ENCODE measurements at places on chromosomes 1 and 21.

- DNase-seq = no peak
Observed at GRCh38 chr1:38745476-38746401, 113.8 kb downstream of the RRAGC start.

DNA sequence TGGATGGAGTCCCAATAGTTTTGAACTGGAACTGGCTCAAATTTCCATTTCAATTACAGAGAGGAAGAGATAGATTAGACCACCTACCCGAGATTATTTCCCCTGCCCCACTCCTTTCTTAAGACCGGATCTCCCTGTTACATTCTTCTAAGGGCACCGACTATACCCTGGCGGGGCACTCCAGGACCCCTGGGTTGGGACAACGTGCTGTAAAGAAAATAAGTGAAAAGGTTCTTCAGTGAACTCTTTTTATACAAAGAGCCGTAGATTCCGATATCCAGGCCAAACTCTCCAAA is 6.7 kb downstream of the NR5A2 start:
- no peak for DNase-seq

DNA sequence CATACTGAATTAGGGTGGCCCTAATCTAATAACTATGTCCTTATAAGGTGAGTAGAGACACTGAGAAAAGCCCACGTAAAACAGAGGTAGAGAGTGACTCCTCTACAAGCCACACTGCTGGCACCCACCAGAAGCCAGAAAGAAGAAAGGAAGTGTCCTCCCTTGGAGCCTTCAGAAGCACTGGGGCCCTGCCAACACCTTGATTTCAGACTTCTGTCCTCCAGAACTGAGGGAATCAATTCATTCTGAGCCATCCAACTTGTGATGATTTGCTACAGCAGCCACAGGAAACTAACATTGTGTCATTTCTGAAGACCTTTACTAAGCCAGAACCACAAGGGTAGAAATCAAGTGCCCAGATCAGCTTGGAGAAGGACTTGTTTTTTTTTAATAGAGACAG is 15.0 kb downstream of the GNB1 start:
- no peak for DNase-seq

- no peak for DNase-seq
Observed at GRCh38 chr1:46910790-46911189, 30.5 kb downstream of the CYP4A11 start.

DNA sequence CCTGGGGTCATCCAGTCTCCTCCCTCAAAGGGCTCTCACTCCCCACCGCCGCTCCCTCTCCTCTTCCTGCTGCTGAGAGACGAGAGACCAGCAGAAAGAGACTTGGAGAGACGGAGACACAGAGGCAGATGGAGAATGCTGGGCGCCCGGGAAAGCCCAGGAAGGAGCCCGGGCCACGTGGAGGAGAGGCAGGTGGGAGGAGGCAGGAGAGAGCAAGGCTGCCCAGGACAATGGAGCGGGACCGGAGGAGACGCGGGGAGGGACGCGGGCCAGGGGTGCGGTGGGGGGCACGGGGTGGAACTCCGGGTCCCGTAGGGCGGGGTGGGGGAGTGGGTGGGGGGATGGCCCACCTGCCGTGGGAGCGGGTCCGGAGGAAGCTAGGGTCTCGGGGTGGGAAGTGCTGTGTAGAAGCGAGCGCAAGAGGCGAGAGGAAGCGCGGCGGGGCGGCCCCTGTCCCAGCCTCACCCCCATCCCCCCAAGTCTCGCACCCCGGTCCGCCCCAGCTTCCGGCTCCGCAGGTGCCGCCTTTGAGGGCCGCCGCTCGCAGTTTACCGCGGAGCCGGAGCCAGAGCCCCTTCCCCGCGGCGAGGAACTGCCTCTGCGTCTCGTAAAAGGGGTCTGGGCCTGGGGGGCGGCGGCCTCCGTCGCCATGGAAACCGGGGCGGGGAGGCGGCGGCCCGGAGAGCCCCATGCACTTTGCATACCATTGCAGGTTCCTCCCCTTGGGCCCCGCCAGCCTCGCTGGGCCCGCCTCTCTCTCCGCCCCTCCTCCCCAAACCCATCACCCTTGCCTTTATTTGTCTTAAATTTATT is 11.7 kb upstream of the EPHA2 start:
- peak; percentile 75 for DNase-seq

- no peak for DNase-seq
Observed at GRCh38 chr1:223716302-223716862, 4.0 kb downstream of the CAPN2 start.

DNA sequence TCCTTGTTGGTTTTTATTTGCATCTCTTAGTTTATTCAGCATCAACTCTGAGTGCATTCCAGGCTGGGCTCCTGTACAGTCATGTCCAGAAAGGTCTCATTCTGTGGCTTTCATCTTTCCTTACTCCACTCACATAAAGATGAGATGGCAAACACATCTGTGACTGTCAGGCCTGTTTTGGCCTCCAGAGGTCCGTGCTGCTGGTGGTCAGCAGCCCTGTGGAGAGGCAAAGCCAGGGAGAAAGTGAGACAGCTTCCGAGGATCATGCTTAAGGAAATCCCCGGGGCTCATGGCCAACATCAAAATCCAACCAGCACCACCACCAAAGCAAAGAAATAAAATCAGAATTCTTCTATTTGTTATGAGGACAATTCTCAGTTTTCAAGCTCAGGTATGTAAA is 96.1 kb upstream of the HIVEP3 start:
- DNase-seq = no peak

DNA sequence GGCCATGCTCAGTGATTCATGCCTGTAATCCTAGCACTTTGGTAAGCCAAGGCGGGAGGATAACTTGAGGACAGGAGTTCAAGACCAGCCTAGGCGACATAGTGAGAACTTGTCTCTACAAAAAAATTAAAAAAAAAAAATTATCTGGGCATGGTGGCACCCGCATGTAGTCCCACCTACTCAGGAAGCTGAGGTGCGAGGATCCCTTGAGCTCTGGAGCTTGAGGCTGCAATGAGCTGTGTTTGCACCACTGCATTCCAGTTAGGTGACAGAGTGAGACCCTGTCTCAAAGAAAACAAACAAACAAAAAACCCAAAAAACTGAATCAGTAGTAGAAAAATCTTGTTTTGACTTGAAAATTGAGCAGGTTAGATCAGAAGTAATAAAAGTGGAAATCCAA is 67.1 kb upstream of the IPO9 start:
- no peak for DNase-seq

GRCh38 chr1:65289449-65289848 is 19.9 kb upstream of the DNAJC6 start:
- no peak for DNase-seq

DNA sequence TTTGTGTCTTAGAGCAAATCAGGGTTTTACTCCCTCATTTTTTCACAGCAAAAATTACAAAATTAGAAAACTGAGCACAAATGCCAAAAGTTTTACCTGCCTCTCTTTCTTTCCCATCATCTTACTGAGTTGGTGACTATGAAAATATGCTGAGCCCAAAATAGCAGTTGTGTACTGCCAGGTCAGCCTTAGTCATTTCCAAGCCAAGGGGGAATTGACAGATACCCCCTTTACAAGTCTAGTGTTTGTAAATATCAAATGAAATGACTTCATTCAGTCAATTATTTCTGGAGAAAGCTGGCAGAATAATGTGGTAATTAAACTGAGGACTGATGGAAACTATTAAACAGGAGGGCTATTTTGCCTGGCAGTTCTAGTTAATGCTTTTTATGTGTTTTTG is 11.4 kb upstream of the GORAB start:
- no peak for DNase-seq

DNA sequence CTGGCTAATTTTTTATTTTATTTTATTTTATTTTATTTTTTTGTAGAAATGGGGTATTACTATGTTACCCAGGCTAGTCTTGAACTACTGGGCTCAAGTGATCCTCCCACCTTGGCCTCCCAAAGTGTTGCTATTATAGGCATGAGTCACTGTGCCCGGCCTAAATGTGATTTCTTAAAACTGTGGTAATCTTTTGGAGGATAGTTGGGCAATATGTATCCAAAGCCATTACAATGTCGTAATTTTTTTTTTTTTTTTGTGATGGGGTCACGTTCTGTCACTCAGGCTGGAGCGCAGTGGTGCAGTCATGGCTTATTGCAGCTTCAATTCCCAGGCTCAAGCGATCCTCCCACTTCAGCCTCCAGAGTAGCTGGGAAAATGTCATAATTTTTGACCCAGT is 14.2 kb downstream of the ETV3L start:
- DNase-seq = no peak

- DNase-seq = no peak
Observed at GRCh38 chr21:44378646-44379514, 25.5 kb downstream of the TRPM2 start.

DNA sequence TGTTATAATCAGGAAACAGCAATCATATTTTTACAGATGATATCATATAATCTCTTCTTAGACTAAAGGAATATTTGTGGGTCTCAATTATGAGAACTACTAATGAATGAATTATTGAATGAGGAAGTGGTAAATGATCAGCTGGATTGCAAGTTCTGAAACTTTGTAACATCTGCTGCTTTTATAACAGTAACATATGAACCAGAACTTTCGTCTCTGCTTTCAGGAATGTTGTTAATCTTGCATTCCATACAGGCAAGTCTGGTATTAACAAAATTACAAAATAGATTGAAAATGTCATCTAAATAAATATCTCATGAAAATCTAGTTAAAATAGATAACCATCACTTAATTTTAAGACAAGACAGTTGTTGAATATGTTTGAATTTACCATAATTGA is 110.5 kb upstream of the COL11A1 start:
- no peak for DNase-seq

GRCh38 chr1:209612646-209613399 is 29.3 kb downstream of the CAMK1G start:
- no peak for DNase-seq

GRCh38 chr1:6260433-6260934 is 414 bp downstream of the GPR153 start:
- DNase-seq = no peak

DNA sequence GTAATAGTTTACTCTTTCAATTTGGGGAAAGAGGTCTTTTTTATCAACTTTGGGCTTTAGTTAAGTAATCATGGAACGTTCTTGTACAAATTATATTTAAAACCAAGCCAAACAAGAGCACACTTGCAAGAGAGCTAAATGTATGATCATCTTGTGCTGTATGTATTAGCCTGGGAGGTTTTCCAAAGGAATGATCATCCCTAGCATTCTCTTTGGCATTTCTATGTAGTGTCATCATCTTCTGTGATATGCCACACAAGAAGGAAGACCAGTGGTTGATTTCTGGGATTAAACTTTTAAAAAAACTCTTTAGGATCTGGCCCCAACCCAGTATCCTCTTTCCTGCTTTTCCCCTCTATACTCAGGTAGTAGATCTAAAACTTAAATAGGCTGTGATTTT is 38.4 kb upstream of the KCNQ4 start:
- DNase-seq = no peak

DNA sequence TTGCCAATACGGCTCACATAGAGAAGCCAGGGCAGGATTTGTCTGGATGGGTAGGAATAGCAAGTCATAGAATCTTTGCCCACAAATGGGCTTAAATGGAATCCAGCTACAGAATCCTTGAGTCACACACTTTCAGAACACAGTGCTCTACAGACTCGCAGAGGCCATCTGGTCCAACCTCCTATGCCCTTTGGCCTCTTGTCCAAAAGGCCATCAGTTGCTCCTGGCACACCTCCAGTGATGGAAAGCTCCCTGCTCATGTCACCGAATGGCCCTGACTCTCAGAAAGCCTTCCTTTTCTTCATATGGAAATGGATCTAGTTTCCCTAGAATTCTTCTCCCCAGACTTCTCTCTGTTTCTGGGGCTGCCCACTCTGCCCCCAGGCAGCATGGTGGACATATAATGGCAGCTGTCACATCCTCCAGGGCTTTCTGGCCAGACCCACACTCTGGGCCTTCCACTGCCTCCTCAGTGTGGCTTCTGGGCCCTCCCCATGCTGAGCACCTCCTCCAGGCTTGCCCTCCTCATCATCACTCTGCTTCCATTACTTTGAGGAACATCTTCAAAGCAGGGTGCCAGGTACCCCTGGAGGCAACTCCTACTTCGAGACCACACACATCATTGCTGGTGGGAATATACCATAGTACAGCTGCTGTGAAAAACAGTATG is 33.6 kb upstream of the TRABD2B start:
- DNase-seq = no peak

DNA sequence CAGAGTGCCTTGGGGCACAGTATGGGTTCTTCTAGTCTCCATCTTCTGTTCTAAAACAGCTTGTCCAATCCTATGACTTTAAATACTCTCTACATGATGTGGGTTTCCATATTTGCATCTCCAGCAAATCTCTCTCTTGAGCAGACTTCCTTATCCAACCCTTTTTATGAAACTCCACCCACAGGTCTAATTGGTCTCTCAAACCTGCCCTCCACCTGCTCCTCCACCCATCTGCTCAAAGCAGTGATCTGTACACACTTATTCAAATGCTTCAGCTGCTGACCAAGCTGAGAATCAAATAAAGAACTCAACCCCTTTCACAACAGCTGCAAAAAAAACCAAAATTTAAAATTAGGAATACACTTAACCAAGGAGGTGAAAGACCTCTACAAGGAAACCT is 11.5 kb downstream of the MCOLN2 start:
- no peak for DNase-seq

GRCh38 chr1:47681735-47682134 is 243.9 kb downstream of the FOXD2 start:
- no peak for DNase-seq

DNA sequence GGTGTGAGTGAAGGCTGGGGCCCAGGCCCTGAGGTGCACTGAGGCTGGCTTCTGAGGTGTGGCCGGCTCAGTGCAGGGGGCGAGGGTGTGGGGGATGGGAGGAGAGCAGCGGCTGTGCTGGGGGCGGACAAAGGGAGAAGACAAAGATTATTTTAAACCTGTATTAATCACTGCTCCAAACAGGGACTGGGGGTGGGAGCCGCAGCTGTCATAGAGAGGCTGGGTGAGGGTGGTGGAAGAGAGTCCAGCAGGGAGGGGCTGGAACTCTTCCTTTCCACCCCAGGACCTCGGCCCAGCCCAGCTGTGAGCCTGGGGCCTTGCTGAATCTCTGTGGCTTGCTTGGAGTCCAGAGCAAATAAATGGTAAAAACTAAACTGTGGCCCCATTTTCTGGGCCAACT is 106.9 kb downstream of the KCND3 start:
- DNase-seq = no peak

GRCh38 chr1:26328597-26328996 is 10.8 kb downstream of the CD52 start:
- no peak for DNase-seq

DNA sequence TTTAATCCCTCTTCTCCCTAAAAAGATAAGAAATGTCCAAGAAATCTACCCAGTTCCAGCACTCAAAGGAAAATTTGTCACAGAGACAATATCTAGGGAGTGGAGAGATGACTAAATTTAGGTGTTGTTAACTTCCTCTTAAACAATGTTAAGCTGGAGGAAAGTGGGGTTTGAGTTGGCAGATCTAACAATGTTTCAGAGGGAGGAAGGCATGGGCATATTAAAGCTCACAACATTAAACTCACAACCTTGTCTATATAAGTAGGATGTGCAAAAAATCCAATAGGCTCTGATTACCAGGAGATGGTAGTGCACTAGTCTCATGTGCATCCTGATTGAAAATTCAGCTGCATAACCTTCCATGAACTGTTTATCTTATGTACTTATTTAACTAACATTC is 190.1 kb downstream of the BARHL2 start:
- DNase-seq = no peak

Measured in thymus (tissue), 14 donors.